ENCODE measurements at places on chromosomes 5 and 9. TPM values are rescaled to one million over a fixed set of nuclear protein-coding genes. Genes with fewer than 3 reads are reported as not detected.
A peak's percentile ranks its signal among the peaks of the same experiment; 100 is the strongest.

DNA sequence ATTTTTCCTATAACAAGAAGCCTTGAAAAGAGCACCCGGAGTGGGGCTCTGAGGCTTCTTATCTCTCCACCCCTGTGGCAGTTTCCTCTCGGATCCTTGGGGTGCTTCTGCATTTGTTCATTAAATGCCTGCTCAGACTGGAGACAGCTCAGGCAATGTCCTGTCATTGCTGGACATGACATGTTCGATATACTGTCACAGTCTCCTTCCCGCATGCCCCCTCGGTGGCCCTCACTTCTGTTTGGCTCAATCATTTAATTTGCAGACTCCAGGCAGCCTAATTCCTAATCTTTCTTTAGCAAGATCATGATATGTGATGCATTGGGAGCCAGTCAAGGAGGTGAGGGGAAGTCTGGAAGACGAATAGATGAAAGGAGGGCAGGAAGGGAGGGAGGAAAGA lies 37.5 kb upstream of the CPEB4 start:
- DNase-seq = no peak

DNA sequence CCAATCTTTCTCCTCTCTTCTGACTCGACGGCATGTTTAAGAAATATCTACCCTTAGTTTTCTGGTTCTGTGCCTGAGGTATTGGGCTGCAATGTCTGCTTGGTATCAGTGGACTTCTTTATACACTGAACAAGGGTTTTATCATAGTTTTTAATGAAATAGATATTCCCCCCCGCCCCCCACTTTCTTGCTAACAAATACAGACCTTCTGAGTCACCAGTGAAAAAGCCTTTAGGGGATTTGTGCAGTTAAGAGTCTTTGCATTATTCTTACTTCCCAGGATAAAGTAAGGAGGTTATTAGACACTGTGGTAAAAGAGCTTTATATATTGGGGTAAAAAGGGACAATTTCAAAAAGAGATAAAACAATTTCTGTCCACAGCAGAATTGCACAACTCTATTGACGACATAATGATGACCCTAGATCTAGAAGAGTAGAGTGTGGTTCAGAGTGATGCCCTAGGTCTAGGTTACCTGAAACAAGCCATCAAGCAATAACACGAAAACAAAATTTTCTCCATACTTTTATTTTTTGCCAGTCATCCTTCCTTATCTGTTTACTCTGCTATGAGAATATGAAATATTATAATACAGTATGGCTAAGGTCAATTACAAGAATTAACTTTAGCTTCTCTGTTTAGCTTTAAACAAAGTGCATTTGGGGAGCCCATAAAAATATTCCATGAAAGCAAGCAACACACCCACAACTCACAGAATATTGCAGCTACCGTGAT lies 110.7 kb downstream of the PLK2 start:
- no peak for DNase-seq

GRCh38 chr5:40781843-40782409 lies 16.2 kb downstream of the PRKAA1 start:
- no peak for DNase-seq

DNA sequence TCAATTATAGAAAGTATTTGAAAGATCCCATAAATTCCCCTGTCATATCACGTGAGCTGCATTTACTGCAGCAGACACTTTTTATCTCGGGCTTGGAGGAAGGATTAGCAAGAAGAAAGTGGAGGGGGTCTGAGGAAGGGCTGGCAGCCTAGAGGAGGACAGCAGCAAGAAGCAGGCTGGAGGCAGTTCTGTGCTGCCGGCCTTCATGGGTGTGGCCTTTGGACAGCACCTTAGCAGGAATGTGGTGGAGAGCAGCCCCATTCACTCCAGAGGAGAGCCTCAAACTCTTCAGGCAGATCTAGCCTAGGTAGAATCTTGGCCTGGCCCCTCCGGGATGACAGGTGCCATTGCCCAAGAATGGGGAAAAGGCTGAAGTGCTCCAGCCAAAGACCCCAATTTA lies 89.8 kb upstream of the GABRP start:
- no peak for DNase-seq

- DNase-seq = no peak
Measured at GRCh38 chr5:154620411-154620810, 134.8 kb upstream of the LARP1 start.

DNA sequence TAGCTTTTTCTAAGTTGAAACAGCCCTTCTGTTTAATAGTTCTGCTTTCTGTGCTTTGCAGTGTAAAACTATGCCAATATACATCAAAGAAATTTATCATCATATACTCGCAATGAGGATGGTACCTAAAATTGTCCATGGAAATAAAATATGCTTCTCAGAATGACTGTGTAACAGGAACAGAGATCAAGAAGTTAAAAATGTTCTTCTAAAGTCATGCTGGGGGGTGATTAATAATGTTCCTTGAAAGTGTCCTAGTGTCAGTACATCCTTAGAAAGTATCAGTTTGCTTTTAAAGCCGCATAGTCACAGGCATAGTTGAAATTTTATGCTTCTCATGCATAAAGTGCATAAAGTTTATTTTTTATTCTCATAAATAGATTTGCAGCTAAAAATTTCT lies 4.0 kb upstream of the LRRC70 start:
- no peak for DNase-seq

- DNase-seq = peak; percentile 74
Measured at GRCh38 chr9:132507670-132508469, 74.5 kb upstream of the BARHL1 start.

COL27A1 gene
- total RNA-seq = 0.22 TPM

ARID3C gene
- total RNA-seq = 0.69 TPM

CBY3 gene
- total RNA-seq = 0.35 TPM

GRCh38 chr5:179345183-179345432 lies 153 bp downstream of the ADAMTS2 start:
- DNase-seq = no peak

PALM2AKAP2 gene
- not detected for total RNA-seq

DNA sequence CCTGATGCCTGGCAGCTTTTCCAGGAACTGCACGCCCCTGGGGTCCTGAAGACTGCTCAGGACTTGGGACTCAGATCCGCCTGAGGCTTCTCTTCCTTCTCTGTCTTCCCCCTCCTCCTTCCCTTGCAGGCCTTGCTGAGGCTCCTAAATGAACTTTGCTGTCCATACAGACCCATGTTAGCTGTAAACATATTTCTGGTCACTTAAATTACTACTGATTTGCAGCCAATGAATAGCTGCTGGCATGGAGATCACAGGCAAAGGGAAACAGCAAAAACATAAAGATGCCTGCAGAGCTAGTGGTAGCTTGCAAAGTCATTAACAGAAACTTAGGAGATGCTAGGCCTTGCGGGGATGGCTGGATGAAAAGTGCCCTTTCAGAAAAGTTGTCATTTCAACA lies 261.9 kb downstream of the GADD45G start:
- no peak for DNase-seq

GRCh38 chr9:12368569-12368968 lies 324.6 kb upstream of the TYRP1 start:
- no peak for DNase-seq

BARHL1 gene
- total RNA-seq = not detected

DNA sequence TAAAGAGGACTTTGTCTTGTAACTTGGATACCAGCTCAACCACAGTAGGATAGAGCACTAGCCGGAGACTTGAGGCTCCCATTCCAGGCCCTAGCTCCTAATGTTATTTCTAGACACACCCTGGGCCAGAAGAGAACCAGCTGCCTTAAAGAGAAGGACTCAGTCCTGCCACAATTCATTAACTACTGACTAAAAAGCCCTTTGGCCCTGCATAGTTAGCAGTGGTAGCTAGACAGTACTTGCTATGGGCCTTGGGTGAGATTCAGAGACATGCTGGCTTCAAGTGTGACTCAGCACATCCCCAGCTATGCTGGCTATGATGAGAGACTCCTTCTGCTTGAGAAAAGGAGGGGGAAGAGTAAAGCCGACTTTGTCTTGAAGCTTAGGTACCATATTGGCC lies 47.3 kb downstream of the TMEM167A start:
- DNase-seq = no peak

DNA sequence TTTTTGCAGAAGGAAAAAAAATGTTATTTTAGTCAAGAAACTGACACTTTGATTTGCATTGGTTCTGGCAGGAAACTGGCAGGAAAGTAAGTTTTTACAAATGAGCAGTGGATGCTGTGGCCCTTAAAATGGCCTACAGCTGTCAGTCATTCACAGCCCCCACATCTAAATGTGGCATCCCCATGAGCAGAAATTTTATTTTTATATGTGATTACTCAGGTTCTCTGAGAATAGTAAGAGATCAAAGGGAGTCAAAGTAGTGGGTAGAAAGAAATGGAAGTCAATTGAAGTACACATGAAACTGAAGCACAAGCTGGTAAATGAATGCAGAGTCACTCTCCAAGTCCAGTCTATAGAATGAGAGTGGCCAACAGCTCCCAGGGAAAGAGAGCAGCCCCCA lies 80.3 kb downstream of the ENC1 start:
- no peak for DNase-seq

DNA sequence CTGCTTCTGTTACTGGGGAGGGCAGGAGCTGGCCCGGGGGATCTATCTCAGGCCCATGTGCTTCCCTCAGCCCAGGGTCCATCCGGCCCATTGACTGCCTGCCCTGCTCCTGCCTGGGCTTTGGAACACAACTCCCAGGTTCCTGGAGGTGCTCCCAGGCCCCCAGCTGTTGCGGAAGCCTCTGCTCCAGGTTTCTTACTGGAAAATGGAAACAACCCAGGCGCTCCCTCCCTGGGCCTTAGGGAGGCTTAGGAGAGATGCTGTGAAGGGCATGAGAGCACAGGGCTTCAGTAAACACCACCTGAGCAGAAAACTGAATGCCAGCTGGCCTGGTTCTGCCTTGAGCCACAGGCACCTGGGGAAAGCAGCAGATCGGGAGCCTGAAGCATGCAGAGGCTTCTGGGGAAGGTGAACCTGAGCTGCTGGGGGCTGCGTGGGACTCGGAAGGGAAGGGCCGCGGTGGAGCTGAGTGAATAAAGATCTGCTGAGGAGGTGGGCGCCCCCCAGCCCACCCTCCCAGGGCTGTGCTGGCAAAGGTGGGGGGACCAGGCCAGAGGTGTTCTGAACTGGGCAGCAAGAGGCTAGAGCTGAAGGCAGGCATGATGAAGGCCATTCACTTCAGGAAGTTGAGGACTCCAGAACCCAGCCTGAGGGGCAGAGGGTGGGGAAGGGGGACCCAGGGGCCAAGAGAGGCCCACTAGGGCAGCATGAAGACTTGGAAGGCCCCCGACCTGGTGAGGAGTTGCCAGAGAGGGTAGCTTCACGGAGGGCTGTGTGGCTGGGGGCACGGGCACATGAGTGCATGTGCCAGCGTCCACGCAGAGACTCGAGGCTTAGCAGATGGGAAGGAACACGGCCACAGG lies 64.8 kb downstream of the SHB start:
- no peak for DNase-seq

NUTM2G gene
- not detected for total RNA-seq

DNA sequence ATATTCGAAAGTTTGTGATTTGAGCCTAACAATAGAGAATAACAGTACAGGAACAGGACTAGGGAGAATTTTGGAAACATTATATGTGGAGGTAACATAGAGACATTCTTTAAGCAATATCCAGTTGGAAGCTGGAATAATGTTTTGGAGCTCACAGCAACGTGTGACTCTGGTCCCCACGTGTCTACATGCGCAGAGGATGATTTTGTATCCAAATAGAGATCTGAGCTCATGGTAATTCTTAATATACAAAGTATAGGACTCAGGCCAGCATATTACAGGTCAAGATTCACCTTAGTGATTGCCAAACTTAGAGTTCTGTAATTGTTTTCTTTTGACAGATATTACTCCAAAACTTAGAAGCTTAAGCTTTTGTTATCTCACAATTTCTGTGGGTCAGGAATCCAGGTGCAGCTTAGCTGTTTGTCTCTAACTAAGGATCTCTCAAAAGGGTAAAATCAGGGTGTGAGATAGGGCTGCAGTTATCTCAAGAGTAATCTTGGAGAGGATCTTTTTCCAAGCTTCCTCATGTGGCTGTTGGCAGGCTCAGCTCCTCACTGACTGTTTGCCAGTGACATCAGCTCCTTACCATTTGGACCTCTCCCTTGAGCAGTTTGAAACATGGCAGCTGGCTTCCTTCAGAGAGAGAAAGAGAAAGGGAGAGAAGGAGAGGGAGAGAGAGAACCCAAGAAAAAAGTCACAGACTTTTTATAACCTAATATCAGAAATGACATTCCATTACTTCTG lies 272.0 kb upstream of the ZNF462 start:
- DNase-seq = no peak

DNA sequence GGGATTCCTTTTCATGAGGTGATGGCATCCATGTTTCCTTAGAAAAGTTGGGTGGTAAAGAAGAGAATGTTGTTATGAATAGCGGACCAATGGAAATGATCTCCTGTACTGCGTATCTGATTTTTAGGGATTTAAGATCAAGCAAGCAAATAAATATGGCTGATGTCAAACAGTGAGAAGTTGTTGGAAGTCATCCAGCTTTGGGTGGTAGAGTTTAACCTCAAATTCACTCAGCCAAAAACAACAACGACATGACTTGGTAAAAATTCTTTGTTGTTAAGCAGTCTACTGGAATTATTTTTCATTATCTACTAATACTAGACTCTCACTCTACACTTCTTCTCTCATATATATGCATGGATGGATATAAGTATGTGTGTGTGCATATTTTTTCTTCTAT lies 426.5 kb downstream of the CTNND2 start:
- no peak for DNase-seq

DNA sequence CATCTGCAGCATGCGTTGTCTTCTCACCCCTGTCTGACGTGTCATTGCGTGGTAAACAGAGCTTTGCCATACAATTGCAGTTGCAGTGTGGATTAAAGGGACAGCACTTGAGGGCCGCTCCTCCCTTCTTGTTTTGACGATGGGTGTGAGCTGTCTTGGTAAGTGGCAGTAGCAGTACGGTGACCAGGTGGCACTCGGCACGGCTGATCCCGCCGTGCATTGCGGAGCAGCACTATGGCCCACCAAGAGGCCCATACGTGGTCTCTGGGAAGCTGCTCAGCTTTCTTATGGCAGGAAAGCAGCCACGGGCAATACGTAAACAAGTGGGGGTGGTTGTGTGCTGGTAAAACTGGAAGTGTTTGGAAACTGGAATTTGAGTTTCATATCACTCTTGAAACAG lies 25.1 kb downstream of the EHMT1 start:
- no peak for DNase-seq

DNA sequence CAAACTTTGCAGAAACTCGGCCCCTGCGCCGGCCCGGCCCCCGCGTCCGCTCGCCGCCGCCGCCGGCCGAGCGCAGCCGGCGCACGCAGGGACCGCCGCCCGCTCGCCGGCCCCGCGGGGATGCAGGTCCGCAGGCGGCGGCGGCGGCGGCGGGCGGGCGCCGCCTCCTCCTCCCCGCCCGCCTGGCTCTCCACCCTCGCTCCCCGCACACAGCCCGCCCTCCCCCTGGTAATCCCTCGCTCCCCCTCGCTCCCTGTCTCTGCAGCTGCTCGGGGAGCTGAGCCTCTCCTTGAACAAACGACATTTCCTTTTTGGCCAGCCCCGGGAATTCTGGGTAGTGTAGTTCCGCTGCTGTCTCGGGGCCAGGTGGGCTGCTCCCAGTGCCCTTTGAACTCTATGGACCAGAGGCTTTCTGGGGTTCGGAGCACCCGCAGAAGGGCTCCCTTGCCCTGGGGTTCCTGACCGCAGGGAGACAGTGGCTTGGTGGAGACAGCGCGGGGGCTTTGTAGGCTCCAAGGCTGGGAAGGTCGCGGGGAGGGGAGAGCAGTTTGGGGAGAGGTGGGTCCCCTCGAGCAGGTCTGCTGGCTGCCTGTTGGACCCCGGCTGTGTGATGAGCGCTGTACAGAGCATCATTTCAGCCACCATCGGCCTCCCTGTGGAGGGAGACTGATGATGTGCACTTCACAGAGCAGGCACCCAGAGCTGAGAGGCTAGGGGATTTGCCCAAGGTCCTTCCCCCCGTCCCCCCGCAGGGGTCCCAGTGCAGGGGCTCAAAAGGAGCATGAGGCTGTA lies 1.8 kb upstream of the FAM78A start:
- DNase-seq = peak; percentile 84

- no peak for DNase-seq
Measured at GRCh38 chr5:125715216-125715615, 708.0 kb upstream of the GRAMD2B start.

Data from activated CD4-positive, alpha-beta T cell treated with anti-CD3 and anti-CD28 coated beads, Interleukin-2, amount 10 ng/mL, durations not matched to agents 7 days and 5 days (primary cell).